ENCODE measurements at places on chromosomes 3 and 15.

DNA sequence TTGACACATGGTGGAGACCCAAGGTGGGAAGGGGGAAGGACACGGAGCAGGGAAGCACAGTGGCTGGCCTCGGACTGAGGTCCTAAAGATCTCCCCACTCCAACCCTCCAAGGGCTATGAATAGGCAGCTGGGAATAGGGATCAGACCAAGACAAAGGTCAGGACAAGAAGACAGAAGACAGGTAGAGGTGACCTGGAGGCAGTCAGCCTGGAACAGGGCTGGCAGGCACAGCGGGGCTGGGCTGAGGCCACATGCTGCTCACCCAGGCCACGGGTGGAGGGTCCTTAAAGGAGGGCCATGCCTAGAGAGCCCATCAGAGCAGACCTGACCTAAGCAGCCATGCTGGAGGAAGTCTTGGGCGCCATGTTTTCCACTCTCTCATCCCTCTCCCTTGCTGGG is 2.7 kb upstream of the PLA2G4D start:
- no peak for DNase-seq

DNA sequence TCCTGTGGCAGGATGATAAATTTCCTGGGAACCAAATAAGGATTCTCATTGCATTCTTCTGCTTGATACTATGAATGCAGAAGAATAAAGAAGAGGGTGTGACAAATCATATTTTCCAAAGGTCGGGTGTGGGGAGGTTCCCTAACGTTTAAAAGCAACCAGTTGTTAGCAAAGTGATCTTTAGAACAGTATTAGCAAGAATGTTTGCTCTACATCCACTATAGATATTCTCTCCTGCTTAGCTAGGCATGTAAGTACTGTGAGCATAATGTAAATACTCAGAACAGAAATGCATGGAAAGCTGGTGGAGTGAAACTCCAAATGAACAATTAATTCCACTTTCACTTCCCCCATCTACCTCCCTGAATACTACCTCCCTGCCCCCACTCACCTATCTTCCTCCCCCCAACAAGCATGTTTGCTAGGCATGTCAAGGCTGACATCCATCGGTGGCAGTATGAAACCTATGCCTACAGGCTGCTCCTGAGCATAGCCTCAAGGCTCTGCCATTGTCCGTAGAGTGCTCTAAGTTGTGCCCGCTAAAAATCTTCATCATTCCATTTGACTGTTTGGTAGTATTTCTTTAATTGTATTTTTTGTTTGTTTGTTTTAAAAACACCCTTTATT is 329.7 kb downstream of the TIGIT start:
- DNase-seq, result no peak

GRCh38 chr15:49908933-49909295 is 210.1 kb downstream of the ATP8B4 start:
- no peak for DNase-seq

DNA sequence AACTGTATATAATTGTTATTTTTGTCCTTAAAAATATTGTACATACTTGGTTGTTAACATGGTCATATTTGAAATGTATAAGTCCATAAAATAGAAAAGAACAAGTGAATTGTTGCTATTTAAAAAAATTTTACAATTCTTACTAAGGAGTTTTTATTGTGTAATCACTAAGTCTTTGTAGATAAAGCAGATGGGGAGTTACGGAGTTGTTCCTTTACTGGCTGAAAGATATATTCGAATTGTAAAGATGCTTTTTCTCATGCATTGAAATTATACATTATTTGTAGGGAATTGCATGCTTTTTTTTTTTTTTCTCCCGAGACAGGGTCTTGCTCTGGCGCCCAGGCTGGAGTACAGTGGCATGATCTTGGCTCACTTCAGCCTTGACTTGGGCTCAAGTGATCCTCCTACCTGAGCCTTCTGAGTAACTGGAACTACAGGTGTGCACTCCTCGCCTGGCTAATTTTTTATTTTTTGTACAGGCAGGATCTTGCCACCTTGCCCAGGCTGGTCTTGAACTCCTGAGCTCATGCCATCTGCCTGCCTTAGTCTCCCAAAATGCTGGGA is 10.7 kb downstream of the NFKBIZ start:
- DNase-seq, result no peak

DNA sequence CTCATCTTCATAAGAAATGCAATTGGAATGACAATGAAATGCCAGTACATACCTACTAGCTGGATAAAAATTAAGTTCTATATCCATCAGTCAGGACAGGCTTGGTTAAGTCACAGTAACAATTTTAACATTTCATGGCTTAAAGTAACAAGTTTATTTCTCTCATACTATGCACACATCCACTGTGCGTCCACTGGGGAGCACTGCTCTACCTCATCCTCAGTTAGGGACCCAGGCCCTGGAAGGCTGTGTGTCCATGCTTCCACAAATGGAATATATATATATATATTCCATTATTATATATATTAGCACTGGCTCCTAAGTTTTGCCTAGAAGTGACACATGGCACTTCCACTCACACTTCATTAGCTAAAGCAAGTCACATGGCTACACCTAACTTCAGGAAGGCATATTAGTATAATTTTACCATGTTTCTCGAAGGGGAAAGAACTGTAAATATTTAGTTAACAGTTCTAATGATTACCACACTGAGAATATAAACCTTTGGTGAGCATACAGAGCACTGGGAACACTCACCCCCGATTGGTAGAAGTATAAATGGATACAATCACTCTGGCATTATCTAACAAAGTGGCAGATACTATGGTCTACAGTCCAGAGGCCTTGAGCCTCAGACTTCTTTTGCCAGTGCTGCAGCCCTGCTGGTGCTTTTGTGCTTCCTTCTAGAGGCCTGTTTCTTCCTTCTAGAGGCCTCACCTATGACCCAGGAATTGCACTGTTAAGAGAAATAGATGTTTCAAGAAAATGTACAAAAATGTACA is 28.6 kb downstream of the AP3S2 start:
- no peak for DNase-seq

GRCh38 chr15:69973102-69973714 is 124.5 kb downstream of the TLE3 start:
- DNase-seq, result no peak

Measured in 8988T (cell line).